ENCODE measurements at places on chromosomes 4 and X.

- DNase-seq: no peak
Measured at GRCh38 chr4:115292320-115293092, 179.1 kb upstream of the NDST4 start.

DNA sequence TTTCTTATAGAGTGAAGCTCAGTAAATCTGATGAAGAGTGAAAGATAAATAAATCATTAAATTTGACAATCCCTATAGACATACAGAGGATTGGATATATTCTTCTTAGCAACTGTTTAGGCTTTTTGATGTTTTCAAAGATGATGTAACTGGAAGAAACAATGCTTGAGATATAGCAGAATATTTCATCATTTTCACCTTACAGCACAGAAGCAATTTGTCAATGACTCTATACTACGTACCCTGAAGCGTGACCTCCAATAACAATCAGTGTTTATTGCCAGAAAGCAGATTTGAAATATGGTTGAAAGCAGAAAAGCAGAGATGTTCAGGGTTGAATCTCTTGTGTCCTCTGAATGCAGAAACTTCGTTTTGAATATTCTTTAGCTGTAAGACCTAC, 228.4 kb downstream of the DTHD1 start:
- no peak for DNase-seq

- DNase-seq: no peak
Measured at GRCh38 chr4:156547891-156548290, 423.7 kb downstream of the PDGFC start.

DNA sequence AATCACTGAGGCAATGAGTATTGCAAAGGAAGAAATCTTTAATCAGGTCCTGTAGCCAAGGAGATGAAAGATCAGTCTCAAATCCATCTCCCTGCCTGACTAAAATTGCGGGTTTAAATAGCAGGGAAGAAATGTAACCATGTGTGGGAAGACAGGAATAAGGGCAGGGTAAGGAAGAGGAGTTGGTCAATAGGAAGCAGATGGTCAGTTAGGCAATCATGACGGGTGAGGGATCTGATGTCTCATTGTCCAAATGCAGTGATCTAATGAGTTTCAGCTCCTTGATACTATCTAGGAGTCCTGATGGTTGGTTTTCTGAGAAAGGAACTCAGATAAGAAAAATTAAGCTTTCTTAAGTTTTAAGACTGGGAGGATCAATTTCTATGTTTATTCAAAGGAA, 200.8 kb downstream of the SPATA18 start:
- no peak for DNase-seq

- no peak for DNase-seq
Measured at GRCh38 chr4:155805016-155805415, 46.2 kb downstream of the GUCY1B1 start.

GRCh38 chr4:123319639-123320038, 77.0 kb upstream of the SPRY1 start:
- no peak for DNase-seq

- no peak for DNase-seq
Measured at GRCh38 chr4:26877961-26878360, 17.3 kb downstream of the STIM2 start.

- DNase-seq: no peak
Measured at GRCh38 chr4:154586296-154587033, 4.1 kb downstream of the FGA start.
